Naive B cell (primary cell): ENCODE measurements at places on chromosomes 12 and 14. TPM values are rescaled to one million over a fixed set of nuclear protein-coding genes. Genes with fewer than 3 reads are reported as not detected.

Gene CARMIL3
- 0.10 TPM for polyA plus RNA-seq

DNA sequence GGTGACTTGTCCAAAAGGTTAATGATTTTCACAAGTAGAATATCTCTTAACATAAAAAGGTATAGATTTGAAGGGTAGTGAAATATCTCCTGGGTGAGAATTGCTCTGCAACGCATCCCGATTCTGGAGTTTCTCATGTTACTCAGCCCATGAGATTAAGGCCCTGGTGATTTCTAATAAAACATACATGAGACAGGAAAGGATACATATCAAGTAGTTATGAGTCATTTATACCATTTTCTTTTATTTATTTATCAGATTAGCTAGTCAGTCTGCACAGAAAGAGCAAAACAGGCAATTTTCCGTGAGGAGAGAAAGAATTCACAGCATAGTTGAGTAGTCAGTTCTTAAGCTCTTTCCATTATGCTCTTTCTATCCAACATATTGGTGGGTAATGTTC, 535.6 kb upstream of the ATP2B1 start:
- no peak for DNase-seq

DNA sequence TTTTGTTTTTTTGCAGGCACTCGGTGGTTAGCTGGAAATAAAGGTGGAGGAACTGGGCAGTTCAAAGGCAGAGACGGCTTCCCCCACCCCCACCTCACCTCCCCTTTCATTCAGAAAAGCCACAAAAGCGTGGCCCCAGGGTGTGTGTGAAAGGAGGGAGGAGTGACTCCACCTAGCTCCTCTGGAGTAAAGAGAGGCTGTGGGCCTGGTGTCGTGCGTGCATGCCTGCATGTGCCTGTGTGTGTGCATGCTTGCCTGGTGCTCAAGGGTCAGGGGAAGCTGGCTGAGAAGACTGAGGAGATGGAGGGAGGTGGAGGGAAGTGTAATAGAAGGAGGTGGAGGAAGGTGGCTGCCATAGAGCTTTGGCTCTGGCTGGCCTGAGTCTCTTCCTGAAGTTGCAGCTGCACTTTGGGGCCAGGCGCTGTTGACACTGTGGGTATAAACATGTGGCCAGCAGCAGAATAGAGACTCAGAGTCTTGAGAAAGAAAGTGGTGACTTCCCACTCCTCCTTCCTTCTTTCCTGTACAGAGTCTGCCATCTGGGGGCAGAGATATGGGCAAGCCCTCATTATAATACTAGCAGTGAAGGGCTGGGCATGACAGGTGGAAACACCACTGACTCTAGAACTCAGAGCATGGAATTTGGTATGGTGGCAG, 36.9 kb upstream of the SINHCAF start:
- DNase-seq = peak; percentile 25

DNA sequence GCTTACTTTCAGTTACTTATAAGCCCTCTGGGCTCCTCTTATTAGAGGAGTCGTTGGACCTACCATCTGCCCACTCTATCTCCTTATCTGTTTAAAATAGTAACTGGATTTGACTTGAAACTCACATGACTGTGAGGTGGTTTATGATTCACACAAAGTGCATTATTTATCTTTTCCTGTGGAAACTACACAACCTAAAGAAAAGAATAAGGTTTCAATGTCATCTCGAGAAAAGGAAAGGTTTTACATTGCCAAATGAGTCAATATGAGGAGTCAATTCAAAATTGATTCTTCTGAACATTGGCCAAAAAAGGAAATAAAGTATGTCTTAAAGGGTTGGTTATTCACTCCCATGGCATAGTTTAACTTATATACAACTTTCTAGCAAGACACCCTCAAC, 225.0 kb upstream of the G2E3 start:
- DNase-seq = no peak

DNA sequence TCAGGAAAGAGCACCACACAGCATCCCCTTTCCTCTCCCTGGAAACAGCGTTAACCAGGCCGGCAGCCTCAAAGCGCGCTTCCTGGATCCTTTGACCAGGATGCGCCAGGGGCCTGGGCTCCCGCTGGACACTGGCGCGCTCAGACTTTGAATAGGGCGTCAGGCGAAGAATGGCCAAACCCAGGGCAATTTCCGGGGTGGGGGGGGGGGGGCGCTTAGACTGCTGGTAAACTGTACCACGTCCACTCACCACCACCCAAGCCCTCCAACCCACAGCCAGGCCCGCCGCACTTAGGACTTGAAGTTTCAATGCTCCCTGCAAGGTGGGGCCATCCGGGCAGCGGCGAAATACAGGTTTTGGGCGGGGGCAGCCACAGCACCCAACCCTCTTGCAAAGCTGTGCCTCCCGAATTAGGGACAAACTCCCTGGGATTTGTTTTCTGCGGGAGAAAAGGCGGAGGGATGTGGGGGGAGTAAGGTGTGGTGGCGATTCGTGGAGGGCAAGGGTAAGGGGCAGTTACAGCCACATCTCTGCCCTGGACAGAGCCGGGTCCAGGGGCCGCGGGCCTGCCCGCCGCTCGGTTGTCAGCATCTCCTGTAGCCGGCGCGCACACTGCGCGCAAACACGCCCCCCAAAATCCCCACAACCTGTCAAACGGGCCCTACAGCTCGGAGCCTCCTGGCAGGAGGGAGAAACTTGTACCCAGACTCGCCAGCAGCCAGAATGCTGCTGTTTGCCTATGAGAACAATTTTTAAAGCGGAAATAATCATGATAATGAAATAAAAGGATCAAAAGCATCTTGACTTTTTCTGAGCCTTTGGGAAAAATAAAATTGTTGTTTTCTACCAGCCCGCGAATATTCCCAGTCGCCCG, 958 bp downstream of the RTN1 start:
- DNase-seq = no peak

- no peak for DNase-seq
Measured at GRCh38 chr14:95111507-95112164, 45.7 kb downstream of the DICER1 start.

- DNase-seq = no peak
Measured at GRCh38 chr12:79617696-79618095, 73.1 kb downstream of the PAWR start.

- no peak for DNase-seq
Measured at GRCh38 chr12:32906399-32907165, 10.0 kb upstream of the PKP2 start.

Gene C12orf54
- polyA plus RNA-seq = not detected

Gene PMEL
- 0.38 TPM for polyA plus RNA-seq

- peak; percentile 44 for DNase-seq
Measured at GRCh38 chr12:54294152-54294952, 6.5 kb downstream of the NFE2 start.

DNA sequence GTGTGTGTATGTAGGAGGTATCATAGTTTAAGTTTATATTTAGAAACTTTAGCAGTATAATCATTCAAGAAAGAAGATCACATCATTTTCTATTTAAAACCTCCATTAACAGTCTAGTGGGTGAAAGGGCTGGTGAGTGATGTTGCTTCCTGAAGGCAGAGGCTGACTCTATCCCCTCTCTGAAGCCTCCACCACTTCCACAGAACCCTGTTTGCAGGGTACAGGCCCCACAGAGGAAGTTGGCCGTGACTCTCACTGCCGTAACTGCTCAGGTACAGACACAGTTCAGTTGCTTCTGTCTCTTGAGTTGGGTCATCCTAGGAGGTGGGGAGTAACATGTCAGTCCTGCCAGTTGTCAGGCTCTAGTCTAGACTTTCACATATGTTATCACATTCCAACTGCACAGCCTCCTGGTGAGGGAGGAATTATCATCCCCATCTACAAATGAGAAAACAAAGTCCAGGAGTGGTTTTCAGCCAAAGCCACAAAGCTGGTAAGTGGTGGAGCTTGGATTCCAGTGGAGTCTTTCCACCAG, 31.5 kb downstream of the CFL2 start:
- no peak for DNase-seq

- no peak for DNase-seq
Measured at GRCh38 chr14:33052943-33053342, 114.3 kb downstream of the NPAS3 start.

GRCh38 chr12:85277900-85278597, 2.0 kb upstream of the ALX1 start:
- no peak for DNase-seq

Gene SH2B3
- 10.4 TPM for polyA plus RNA-seq

Gene NTF3
- not detected for polyA plus RNA-seq

DNA sequence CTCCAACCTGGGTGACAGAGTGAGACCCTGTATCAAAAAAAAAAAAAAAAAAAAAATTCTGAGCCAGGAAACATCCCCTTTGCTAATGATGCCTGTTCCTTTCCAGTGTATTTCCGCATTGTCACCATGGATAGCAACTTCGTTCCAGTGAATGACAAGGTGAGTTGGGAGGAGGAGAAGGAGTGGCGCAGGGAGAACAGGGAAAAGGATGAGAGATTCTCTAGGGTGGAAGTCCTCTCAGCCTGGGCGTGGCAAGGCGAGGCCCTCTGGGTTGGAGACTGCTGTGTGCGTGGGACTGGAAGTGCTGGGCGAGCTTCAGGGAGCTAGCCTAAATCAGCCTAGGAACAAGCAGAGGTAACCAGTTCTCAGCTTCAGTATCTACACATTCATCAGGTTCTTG, 7.2 kb downstream of the A2ML1 start:
- DNase-seq = no peak

DNA sequence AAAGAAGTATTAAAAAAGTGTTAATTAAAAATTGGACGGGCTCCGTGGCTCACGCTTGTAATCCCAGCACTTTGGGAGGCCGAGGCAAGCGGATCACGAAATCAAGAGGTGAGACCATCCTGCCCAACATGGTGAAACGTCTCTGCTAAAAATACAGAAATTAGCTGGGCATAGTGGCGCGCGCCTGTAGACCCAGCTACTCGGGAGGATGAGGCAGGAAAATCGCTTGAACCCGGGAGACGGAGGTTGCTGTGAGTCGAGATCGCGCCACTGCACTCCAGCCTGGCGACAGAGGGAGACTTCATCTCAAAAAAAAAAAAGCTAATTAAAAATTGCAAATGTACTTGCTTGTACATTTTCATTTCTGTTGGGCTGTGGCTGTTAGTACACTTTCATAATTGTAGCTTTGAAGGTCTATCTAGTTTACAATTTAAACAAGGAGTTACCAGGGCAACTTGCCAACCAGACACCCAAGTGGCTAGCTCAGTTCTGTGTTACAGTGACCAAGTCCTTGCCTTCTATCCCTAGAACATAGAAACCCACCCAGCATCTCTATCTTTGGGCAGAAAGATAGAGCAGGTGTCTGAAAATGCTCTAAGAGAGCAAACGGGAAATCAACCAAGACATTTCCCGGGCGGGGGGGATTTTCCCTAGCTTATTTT, 1.2 kb downstream of the COA8 start:
- no peak for DNase-seq

DNA sequence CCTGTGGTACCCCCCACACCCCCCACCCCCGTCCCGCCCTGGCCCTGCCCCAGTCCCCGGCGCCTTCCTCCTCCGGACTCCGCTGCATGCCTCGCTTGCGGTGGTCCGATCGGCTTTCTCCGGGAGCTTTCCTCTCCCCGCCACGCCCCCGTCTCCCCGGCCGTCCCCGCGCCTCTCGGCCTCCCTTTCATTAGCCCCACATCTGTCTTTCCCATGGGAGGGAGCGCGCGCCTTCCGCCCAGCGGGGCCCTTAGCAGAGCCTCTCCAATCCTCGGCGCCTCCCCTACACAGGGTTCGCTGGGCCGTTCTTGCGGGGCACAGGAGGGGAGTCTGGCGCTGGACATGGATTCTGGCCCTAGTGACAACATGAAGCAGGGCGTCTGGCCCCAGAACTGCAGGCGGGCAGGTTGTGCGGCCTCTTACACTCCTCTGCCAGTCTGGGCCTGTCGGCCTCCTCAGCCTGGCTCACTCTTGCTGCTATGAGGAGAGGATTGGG, 1.5 kb upstream of the EFS start:
- DNase-seq = no peak
